ENCODE measurements at places on chromosomes 4 and X.

DNA sequence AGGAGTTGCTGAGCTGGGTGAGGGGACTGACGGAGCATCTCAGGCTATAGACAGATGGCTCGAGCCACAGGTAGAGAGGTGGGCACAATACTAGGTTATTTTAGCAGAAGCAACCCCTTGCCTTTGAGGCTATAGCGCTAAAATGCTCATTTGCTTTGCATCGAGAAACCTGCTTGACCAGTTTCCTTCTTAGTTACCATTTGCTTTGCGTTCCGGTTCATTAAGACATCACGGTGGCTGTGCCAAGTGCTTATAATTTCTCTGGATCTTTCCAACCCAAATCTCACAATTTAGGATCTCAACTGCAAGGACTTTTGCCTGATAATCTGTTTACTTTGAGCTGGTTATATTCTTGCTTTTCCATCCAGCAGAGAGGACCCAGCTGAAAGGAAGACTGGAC lies 40.8 kb downstream of the DLG3 start:
- no peak for DNase-seq

DNA sequence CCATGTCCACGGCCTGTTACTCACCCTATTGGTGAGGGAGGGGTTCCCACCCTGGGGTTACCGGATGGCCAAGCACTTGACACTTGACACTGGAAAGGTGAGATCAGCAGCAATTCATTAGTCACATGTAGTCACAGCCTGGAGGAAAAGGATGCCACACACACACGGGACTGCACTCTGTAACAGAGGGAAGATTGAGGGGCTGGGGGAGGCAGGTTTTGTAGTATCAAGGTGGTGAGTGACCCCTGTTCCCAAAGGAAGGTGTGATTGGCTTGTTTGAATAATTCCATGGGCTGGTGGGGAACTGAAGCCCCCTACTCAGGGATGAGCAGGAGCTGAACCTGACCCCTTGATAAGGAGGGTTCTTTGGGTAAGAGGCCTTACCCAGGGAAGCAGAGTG lies 96.0 kb upstream of the HELT start:
- DNase-seq: no peak

DNA sequence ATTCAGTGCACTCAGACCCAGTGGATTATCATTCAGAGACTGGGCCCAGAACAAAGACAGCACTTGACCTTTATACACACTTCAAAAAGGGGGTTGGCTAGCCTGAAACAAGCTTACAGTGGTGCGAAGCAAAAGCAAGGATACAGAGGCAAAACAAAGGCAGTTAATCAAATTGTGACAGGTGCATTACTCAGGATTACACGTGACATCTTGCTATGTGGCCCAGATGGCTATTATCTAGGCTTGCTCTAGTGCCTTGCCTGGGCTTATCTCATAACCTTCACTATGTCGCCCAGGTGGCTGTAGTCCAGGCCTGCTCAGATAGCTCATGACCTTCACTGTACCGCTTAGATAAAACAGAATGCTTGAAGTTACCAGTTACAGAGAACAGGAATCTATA lies 1092.1 kb upstream of the PRKX start:
- no peak for DNase-seq

DNA sequence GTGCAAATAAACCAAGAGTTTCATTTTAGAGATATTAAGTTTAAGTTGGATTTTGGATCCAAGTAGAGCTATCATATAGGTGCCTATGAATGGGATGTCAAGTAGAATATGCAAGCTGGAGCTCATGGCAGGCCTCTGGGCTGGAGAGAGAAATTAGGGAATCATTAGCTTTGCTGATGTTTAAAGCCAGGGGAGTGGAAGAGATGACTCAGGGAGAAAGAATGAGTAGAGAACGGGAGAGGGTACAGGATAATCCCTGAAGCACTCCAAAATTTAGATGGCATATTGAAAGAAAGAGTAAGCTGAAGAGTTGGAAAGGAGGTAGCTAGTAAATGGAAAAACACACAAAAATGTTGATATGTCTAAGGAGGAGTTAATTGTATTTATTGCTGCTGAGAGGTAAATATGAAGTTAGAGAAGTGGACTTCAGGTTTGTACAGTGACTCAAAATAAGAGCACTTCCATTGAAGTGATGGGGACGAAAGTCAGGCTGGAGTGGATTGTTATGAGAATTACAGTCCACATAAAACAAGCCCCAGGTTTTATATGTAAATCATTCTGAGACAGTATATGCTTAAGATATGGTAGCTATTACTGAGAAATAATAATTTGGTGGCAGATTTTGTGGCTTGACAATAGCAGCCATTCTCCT lies 72.5 kb upstream of the GRXCR1 start:
- no peak for DNase-seq

DNA sequence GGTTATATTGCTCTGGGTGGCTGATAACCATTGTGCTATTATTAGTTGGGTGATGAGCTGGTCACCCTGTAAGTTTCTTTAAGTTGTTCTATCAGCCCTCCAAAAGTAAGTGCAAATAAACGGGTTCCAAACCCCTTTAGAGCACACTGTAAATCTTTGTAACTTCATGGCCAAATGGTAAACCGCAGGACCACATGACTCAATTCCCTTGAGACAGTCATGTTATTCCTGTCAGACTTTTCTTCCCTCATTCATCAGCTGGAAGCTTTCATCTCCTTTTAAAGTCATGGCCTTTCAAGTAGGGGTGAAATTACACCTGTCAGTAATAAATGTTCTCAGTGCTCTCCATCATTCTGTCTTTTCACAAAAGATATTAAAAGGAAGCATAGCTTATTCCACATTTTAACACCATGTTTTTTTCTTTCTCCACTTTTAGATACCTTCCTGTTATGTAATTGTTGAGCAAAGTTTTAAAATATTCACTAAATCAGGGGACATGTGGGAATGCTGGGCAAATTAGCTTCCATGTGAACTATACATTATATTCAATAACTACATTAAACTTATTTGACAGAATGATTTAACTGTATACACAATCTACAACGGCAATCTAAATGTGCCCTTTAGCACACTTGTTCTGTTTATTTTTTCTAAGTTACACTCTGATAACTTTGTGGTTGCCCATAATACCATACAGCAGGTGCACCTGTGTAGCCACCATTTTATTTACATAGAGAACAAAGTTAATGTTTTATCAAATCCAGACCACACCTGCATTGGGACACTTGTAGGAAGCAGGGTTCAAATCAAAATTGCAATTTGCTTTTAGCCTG lies 275.5 kb downstream of the CFAP299 start:
- DNase-seq: no peak

- no peak for DNase-seq
These were observed 109.2 kb upstream of the NPY2R start for GRCh38 chr4:155099231-155099630.

GRCh38 chr4:188008377-188008776 lies 12.8 kb downstream of the ZFP42 start:
- no peak for DNase-seq

DNA sequence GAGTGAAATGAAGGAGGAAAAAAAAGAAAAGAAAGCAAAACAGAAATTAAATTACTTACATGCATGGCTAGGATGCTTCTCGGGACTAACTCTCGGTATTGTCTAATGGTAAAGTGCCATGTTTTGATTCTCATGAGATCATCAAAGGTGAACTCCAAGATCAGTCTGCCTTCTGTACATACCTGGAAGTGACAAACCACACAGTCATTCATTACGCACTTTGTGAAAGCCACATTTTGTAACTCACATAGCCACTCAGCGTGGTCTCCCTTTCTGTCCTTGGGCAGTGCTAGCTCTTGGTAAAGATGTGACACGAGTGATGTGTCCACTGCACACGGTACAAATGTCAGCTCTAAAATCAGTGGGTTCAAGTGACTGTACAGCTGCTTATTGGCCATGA lies 309.8 kb downstream of the LDB2 start:
- DNase-seq: no peak

- no peak for DNase-seq
These were observed 18.2 kb downstream of the ACOX3 start for GRCh38 chr4:8422327-8422726.

Data from right lobe of liver (tissue), 6 donors.